EL (cell line): ENCODE measurements at places on chromosomes 12 and 14.

GRCh38 chr12:3244219-3244750, 167.1 kb downstream of the TSPAN9 start:
- DNase-seq = no peak

GRCh38 chr14:55399183-55399582, 12.4 kb downstream of the ATG14 start:
- DNase-seq = no peak

DNA sequence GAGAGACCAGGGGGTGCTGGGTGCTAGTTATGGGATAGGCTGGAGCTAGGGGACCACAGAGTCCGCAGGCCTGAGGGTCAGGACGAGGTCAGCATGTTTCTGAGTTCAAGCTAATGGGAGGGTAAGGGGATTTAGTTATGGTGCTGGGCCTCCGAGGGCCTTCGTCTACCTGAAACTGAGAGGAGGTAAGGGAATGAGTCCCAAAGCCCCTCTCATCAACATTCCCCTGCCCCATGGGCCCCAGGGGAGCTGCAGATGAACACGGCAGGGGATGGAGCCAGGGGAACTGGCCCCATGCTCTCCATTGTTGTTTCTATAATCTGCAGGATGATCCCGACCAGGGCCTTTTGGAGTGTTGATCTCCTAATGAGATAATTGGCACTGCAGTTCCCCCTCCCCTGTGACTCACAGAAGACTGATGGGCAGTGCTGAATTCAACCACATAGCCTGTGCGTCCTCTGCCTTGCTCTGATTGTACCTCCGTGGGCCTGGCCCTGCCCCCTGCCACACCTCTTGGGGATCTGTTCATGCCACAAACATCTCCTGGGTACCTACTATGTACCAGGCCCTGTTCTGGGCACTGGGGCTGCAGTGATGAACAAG, 21.4 kb downstream of the FAIM2 start:
- no peak for DNase-seq

GRCh38 chr14:72060917-72061316, 128.7 kb downstream of the RGS6 start:
- no peak for DNase-seq

DNA sequence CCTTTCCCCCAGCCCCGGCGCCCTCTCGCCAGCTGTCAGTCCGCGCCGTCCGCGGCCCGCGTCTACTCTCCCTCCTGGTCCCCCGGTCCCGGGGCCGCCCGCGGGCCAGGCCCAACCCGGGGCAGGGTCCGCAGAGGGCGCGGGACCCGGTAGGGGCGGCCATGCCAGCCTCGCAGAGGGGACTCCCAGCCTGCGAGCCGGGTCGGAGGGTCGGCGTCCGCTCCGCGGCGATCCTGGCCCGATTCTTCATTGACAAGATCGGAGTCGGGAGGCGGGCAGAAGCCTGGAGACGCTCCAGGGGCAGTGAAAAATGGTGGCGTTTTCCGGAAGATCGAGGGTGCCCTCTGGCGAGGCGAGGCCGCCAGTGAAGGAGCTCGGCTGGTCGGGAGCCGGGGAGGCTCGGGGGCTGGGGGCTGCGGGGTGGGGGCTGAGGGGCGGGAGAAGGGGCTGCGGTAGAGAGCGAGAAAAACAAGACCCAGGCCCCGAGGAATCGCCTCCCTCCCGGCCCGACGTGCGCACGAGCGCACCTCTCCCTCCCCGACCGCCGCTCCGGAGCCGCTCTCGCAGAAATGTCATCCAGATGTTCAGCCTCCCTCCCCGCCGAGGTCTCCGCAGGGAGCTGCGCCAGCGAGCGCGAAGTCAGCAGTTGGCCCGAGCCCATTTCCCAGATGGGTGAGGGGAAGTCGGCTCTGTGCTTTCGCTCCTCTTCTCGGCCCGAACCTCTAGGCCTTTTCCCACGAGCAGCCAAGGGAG, 647 bp upstream of the TGFB3 start:
- peak; percentile 83 for DNase-seq

DNA sequence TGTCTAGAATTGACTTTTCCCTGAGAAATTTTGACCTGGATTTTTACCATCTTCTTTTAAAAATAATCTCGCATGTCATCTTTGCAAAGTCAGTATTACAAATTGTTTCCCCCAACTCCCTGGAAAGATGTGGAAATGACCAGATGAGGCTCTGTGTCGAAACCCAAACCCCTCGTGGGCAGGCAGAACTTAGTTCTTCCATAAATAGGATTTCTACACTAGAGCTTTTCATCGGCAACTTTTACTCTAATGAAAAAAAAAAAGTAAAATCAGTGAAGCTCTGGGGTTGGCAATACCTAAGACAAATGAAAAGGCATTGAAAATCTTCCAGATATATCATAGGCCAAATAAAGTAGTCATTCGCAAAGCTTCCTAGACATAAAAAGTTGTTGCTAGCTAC, 17.0 kb downstream of the SSPN start:
- DNase-seq = no peak

- DNase-seq = no peak
Measured at GRCh38 chr14:58964598-58964928, 223.9 kb upstream of the DAAM1 start.

DNA sequence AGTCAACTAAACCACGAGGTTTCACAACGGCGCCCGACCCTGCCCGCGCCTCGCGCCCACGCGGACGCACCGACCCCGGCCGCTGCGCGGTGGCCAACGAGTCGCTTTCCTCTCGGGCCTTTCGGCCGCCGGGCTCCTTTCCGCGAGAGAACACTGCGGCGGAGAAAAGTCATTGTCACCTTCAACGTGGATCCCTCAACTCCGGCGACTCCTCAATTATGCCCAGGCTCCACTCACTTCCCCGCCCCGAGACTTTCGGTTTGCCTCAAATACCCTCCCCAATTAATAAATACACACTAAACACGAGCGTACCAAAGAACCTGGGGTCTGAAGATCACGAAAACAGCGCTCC, 450 bp downstream of the SINHCAF start:
- no peak for DNase-seq

DNA sequence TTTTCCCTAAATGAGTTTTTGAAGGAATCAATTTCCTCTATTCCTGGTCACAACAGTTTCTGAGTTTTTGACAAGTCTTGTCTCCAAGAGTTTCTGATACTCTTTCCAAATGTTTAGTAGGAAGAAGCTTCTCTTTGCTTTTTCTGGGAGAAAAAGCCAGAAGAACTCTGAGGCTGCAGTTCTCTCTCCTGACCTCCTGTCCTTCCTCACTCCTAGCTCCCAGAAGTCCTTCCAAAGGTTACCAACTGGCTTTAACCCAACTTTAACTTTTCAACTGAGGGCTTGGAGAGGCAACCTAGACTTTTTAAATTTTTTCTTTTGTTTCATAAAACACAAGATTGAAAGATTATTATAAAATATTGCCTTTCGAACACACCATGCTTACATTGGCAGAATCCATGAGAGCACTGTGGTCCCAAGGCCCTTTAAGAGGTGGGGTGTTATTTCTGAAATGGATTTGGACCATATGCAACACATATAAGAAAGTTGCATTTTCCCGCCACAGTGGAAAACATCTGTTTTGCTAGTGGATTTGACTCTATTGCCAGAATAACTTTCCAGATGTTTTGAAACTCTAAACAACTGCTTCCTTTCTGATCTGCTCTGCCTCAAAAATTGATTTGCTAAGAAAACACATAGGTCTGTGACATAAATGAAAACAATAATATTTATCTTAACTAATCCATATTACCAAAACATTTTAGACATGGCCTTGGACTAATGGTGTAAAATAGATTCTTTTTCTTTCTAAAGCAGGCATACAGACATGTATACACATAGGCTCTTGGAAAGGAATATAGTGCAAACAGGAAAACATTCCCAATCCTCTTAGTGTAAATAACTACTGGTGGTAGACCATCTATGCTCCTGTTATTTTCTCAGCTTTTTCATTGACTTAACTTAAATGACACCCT, 22.3 kb upstream of the EPS8 start:
- no peak for DNase-seq

- no peak for DNase-seq
Measured at GRCh38 chr14:104696671-104697316, 7.4 kb downstream of the INF2 start.

- no peak for DNase-seq
Measured at GRCh38 chr12:51953864-51954263, 2.4 kb downstream of the ACVR1B start.

DNA sequence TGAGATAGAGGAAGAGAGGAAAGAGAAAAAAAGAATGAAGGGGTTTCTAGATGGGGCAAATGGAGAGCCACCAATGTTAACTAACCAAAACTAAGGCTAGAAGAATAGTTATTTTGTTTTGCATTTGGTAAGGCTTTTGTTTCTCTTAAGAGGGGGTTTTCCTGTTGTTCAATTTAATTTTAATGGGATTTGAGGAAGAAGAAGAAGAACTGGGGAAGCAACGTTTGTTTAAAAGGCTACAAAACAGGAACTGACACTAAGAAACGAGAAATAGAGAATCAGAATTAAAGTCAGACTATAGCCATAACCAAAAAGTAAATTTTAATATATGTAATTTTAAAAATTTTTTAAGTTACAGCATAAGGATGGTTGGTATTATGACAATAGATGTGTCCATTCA, 13.7 kb downstream of the TXNDC16 start:
- DNase-seq = no peak

DNA sequence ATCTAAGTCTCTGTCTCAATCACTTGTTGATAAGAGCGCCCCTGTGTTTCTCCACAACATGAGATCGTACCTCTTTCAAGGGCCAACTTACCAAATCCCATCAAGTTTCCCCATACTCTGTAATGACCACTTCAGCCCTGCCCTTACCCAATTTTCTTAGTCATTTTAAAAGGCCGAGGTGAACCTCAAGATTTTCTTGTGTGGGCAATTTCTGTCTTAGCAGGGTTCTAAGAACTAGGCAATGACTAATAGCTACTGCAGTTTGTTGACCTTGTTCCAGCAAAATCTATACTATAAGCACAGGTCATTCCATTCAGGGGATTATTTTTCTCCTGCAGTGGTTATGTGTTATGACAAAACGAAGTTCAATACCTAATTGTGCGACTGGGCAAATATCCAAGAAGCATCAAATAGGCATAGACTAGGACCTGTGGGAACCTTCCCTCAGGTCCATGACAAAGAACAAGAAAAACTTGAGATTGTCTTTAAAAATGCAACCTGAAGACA, 359.8 kb downstream of the PCNX1 start:
- peak; percentile 46 for DNase-seq

DNA sequence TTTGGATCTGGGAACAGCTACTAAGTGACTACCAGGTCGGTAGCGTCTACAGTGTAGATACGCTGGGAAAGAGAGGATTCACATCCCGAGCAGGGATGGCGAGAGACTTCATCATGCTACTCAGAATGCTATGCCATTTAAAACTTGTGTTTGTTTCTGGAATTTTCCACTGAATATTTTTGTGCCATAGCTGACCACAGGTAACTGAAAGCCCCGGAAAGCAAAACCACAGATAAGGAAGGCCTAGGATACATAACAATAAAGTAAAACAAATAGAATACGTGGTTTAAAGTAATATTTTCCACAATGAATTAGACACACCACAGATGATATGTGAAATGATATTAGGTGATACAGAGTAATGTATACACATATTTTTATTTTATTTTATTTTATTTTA, 7.9 kb upstream of the HCAR1 start:
- DNase-seq = no peak

GRCh38 chr12:43112101-43112920, 439.7 kb downstream of the ADAMTS20 start:
- no peak for DNase-seq

DNA sequence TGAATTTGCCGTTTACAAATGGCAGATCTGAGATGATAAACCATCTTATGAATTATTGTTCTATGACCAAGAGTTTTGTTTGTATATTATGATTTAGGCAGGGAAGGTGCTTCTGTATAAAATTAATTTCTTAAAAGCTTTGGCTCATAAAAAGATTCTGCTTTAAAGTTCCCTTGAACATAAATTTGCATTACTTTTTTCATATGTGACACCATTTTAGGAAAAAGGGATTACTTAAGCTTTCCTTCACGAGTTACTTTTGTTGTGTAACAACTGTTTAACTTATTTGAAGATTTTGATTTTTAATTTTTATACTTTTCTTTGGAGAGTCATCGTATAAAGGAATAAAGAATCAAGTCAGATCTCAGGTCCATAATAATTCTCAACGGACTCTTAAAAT, 3.3 kb downstream of the ETNK1 start:
- DNase-seq = no peak

- DNase-seq = no peak
Measured at GRCh38 chr12:6294156-6295093, 16.1 kb upstream of the PLEKHG6 start.

- DNase-seq = peak; percentile 64
Measured at GRCh38 chr14:75995372-75996041, 9.9 kb downstream of the IFT43 start.

DNA sequence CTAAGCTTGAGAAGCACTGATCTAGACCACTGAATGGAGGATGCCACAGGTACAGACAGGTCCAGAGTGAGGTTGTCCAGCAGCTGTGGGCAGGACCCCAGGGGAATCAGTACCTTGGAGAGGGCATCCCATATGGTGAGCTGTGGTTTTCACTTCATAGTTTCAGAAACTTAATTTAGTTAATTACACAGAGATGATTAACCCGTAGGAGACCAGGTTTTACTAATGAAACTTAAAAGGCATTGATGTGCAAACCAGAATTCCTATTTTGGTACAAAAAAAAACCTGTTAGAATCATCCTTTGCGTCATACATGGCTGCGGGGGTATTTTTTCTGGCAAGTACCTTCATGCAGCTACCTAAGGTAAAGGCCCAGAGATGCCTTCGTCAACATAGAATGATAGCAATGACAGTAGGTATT, 159.3 kb downstream of the DACT1 start:
- DNase-seq = no peak

DNA sequence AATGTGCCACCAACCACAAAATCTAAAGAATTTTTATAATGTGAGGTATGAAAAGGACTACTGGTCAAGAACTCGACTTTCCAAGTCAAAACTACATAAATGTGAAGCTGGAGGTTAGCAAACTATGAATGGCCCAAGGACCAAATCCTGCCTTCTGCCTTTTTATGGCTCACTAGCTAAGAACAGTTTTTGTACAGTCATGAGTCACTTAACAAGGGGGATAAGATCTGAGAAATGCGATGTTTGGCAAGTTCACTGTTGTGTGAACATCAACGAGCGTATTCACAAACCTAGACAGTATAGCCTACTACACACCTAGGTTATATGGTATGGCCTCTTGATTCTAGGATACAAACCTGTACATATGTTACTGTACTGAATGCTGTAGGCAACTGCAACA, 28.2 kb downstream of the FERMT2 start:
- peak; percentile 74 for DNase-seq
